ENCODE measurements at places on chromosomes 2 and 18. TPM values are rescaled to one million over a fixed set of nuclear protein-coding genes. Genes with fewer than 3 reads are reported as not detected.

The SEPTIN2 gene
- 504 TPM for total RNA-seq

DNA sequence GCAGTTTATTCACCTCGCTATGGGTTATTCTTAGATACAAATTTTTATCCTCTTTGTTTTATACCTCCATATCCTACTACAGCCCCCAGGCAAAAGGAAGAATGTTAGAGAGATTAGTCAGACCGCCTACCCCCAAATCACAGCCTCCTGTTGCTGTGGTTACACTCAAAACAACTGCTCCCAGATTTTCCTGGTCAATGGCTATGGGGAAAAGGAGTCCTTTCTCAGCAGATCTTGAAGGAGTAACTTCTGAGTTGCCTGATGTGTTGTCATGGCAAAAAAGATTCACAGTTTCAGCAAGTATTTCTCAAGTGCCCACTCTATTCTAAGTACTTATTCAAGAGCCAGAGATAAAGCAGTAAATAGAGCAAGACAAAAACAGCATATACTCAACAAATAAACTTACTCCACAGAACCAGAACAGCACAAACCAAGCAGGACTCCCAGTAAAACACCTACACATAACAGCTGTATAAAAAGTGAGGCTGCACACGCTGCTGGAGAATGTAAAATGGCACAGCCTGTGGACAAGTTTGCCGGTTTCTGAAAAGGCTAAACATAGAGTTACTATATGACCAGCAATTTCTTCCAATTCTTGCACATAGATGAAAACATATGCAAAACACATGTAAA is 104.8 kb downstream of the NOL10 start:
- peak; percentile 93 for DNase-seq

The ZNF512 gene
- total RNA-seq: 32.2 TPM

DNA sequence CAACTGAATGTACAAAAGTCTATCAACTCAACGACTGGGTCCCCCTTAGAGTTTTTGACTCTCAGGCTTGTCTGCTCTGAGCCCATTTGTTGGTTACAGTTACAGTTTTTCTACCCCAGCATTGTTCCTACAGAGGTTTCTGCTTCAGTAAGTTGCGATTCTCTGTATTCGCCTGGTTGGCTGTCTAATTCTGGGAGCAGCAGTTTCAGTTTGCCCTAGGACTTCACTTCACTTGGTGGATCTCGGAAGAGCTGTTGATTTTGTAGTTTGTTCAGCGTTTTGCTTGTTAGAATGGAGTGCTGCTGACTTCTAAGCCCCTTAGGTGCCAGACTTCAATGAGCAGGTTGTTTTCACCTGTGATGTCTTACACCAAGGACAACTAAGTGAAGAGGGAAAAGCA is 296.5 kb upstream of the EPAS1 start:
- DNase-seq: no peak

The LYPD6 gene
- 0.90 TPM for total RNA-seq
